Activated CD4-positive, CD25-positive, alpha-beta regulatory T cell (primary cell): ENCODE measurements at places on chromosomes 6 and 20.

- DNase-seq: no peak
Measured at GRCh38 chr20:63290136-63290676, 2.8 kb upstream of the COL20A1 start.

DNA sequence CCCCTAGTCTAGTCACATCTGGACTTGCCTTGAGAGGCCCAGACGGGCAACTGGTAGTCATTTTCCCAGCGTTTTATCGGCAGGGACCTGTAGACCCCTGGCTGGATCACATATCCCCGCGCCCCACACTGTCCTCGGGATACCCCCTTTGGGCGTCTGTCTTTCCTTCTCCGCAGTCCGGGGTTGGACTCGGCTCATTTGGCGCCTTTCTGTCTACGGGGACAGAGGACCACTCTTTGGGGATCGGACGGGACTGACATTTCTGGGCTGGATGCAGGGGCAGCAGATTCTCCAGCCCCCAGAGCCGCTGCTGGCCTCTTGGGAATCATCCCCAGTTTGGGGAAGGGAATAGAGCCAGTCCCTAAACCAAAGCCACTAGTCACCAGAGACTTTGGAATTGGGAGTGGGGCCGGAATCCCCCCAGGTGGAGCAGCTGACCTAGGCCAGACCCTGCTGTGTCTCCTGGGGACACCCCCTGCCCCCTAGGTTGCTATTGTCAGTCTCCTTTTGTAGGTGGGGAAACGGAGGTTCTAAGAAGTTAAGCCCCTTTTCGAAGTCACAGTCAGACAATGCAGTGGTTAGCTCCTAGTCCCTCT lies 734 bp downstream of the FAM110A start:
- DNase-seq: no peak

- DNase-seq: no peak
Measured at GRCh38 chr6:87102151-87102621, 7.3 kb upstream of the CGA start.

DNA sequence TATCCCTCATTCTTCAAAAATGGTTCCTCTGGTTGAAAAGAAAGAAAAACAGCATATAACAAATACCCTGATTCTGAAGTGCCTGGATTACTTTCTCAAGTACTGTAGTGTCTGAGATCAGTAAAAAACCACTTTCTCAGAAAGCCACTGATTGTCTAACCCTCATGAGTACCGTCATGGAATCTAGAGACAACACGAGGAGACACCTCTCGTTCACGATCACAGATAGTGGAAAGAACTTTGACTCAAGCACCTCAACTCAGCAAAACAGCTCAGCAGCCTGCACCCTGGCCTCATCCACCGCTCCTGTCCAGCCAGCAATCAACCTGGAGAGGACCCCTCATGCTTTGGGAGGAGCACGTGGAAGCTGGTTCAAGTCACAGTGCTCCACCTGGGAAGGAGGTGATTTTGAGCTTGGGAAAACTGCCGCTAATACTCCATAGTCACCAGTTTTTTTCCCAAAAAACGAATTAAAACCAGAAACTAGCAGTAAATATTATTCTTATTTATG lies 1.0 kb downstream of the SCML4 start:
- DNase-seq: no peak

DNA sequence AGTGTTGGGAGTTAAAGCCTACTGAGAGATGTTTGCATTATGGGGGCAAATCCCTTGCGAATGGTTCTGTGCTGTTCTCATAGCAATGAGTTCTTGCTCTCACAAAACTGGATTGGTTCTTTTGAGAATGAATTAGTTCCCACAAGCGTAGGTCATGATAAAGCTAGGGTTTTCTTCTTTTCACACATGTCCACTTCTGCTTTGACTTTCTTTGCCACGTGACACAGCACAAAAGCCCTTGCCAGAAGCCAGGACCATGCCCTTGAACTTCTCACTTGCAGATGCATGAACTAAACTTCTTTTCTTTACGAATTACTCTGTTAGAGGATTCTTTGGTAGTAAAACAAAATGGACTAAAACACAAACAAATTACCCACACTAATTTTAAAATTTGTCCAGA lies 922.8 kb downstream of the EPHA7 start:
- no peak for DNase-seq

DNA sequence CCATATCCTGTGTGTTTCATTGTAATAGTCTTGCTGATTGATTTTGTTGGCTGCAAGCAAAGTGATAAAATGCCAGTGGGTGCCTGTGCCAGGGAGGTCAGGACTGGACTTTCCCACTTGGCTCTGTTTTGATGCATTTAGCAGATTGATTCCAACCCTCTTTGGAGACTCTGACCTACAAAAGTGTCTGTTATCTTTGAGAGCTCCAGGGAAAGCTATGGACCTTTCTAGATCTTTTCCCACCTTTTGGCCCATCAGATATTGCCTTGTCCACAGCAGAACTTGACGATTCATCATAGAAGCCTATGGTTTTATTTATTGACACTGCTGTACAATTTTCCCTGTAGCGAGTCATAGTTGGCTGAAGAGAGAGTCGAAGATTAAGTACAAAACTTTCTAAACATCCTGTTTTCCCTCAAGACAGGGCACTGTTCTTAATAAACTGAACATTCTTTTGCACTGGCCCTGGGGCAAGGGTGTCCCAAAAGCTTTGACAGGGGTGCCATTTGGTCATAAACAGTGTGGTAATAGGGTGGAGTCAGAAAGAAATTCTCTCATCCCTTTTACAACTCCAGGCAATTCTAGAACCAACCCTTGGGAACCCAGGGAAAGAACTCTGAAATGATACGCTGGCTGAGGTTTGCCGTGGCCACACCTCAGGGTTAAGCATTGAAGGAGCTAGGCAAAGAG lies 53.7 kb downstream of the E2F3 start:
- DNase-seq: no peak

DNA sequence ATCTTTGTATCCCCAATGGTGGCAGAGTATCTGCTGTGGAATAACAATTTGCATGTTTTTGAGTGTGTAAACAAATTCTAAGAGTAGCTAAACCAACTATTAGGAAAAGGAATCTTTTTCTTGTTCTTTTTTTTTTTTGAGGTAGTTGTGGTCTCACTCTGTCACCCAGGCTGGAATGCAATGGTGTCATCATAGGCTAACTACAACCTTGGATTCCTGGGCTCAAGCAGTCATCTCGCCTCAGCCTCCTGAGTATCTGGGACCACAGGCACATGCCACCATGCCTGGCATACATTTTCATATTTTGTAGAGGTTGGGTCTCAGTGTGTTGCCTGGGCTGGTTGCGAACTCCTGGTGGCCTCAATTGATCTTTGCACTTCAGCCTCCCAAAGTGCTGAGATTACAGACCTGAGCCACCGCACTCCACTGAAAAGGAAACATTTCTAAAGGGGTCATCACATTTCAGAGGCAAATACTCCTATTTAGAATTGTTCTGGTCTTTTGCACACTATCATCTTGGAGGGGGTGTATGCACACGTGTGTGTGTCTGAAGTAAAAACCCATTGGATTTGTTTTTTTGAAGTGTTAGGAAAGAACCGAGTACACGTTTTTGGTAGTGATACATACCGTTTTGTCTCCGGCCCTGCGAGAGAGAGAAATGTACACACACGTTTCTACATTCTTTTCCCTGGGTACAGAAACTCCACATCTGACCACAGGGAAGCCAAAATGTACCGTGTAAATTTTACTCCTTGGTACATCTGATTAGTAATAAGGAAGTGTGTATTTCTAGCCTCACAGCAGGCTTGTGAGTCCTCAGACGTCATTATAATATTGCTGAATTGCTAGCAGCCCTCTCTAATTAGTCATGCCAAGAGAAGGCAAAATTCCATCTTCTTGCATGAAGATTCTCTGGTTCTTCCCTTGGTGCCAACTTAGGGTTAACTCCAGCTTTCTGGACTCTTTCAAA lies 183.6 kb downstream of the JARID2 start:
- DNase-seq: no peak
